ENCODE measurements at places on chromosomes 2 and 18. TPM values are rescaled to one million over a fixed set of nuclear protein-coding genes. Genes with fewer than 3 reads are reported as not detected.
A peak's percentile ranks its signal among the peaks of the same experiment; 100 is the strongest.

Gene RGPD3
- 0.45 TPM for total RNA-seq

Gene UCN
- total RNA-seq = 6.1 TPM

Gene UGT1A3
- not detected for total RNA-seq

Gene LRRTM4
- total RNA-seq = 0.97 TPM

Gene RAB31
- 94.0 TPM for total RNA-seq

Gene KCMF1
- total RNA-seq = 73.1 TPM

Gene STEAP3
- total RNA-seq = 5.9 TPM

Gene EFEMP1
- total RNA-seq = 81.7 TPM

Gene DNER
- 5.3 TPM for total RNA-seq

Gene SMYD1
- 4.2 TPM for total RNA-seq

Gene ANKRD30B
- total RNA-seq = not detected

Gene IHH
- total RNA-seq = not detected

Gene CD302
- 31.1 TPM for total RNA-seq

Gene ALPI
- total RNA-seq = not detected

Gene IGFBP2
- 188 TPM for total RNA-seq

- DNase-seq = no peak
Observed at GRCh38 chr2:7430869-7431641, 513.8 kb downstream of the RNF144A start.

DNA sequence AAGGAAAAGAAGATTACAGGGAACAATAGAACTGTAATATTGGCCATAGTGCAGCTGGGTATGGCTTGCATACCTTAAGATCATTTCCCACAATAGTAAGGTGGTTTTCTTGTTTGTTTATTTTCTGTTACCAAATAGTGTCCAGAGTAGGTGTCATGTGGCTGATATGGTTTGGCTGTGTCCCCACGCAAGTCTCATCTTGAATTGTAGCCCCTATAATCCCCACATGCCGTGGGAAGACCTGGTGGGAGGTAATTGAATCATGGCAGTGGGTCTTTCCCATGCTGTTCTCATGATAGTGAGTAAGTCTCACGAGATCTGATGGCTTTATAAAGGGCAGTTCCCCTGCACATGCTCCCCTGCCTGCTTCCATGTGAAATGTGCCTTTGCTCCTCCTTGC lies 190.1 kb downstream of the ICOS start:
- DNase-seq = no peak

GRCh38 chr2:36516136-36516870 lies 81.7 kb downstream of the FEZ2 start:
- no peak for DNase-seq

- no peak for DNase-seq
Observed at GRCh38 chr18:354003-354402, 86.2 kb upstream of the THOC1 start.

GRCh38 chr2:186852508-186852907 lies 3.5 kb upstream of the ZSWIM2 start:
- no peak for DNase-seq

DNA sequence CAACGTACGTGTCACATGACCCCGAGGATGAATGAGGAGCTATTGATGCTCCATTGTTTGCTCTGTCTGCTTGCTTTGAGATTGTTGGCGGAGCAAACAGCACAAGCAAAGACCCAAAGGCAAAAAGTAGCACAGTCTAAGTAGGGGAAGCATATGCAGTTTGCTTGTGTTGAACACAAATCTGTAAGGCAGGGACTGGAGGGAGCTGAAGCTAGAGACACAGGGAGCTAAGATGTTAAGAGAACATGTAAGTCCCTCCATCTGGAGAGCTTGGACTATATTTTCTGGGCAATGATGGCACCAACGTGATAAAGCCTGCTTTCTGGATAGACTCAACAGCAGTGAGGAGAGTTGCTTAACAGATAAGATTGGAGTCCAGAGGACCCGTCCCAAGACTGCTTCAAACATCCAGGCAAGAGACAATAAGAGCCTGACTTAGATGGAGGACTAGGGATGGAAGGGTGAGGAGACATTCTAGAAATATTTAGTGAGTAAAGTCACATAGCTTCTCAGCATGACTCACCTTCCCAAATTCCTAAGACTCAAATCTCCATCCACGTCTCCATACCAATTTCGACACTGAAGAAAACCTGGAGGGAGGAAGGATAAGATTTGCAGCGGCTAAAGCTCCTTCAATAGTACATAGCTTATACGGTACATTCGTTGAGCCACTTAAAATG lies 88.1 kb upstream of the KLF7 start:
- DNase-seq = no peak

DNA sequence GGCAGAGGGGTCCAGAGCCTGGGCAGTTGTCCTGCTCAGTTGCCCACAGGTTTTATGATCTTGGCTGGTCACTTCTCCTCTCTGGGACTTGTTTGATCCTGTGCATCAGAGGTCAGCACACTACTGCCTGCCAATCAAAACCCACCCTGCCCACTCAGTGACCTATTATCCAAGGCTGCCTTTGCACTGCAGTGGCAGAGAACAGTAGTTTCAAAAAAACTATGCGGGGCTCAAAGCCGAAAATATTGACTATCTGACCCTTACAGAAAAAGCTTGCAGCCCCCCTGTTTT lies 218.2 kb downstream of the CYP26B1 start:
- peak; percentile 66 for DNase-seq

DNA sequence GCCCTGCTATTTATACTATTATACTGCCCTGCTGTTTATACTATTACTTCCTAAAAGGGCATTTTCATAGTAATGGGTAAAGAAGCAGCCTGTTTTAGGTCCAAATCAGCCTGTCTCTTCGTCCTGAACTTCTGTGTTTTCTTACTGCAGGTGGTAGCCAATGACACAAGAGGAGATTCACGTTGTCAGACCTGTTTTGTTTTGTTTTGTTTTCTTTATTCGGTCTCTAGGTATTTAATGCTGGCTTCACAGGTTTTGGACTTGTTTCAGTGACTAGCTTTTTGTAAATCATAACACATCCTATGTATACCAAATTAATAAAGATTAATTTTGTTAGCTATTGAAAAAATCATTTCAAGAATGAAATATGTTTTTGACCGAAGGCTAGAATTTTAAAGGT lies 116.4 kb downstream of the MAP3K20 start:
- no peak for DNase-seq

- no peak for DNase-seq
Observed at GRCh38 chr2:20322527-20323300, 27.9 kb downstream of the PUM2 start.

DNA sequence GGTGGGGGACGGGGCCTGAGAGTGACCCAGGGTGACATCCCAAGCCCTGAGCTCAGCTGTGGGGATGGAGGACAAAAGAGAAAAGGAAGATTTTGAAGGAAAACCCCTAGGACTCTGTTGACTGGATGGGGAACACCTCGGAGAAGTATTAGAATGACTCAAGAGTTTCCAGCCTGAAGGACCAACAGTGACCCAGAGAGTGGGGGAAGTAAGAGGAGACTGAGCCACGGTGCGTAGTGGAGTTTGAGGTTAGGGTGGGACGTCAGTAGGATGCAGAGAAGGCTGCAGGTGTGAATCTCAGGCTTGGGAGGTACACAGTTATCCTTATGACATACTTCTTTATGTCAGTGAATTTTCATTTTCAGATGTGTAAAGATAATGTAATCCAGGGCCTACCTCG lies 119.5 kb downstream of the NCK2 start:
- no peak for DNase-seq

DNA sequence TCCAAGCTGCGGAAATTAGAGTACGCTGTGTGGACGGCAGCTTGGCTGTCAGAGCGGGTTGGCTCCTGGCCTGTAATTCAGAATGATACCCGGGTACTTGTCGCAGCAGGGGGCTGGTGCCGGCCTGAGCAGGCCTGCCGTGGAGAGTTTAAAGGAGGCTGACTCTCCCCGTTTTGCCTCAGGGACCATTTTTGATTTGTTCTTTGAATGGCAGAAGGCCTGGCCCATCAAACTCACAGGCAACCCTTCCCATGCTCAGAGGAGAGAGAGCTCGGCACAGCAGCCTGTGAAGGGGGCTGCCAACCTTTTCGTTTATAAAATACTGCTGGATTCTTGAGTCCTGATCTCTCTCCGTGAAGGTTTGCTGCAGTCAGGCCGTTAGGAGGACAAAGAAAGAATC lies 151.3 kb downstream of the KLHL29 start:
- no peak for DNase-seq

DNA sequence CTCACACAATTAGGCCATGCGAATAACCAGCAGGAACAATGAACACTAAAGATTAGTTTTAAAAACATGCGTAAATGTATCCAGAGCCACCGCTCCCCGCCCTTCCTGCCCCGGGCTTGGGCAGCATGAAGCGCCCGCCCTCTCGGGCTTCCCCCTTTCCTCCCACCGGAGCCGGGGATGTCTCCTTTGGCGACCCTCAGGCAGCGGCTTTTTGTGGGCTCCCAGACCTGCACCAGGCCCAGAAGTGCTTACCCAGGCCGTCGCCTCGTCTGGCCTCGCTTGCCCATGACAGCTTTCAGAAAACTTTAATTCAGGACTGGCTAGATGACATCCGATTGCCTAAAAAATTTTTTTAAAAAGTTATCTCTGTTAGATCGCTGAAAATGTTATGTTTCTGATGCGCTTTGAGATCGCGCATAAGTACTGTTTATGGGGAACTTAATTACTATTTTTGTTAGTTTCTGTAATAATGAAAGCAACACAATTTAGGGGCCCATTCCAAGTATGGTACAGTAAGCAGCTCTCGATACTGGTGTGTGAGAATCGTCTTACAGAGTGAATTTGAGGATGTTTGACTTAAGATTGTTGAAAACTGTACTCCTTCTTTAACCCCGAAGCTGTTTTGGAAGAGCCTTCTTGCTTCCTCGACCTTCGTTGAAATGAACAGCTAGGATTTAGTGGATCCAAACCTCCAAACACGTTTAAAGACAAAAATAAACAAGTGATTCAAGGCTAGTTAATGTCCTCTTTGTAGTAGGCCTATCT lies 1.1 kb downstream of the MAP3K20 start:
- no peak for DNase-seq

DNA sequence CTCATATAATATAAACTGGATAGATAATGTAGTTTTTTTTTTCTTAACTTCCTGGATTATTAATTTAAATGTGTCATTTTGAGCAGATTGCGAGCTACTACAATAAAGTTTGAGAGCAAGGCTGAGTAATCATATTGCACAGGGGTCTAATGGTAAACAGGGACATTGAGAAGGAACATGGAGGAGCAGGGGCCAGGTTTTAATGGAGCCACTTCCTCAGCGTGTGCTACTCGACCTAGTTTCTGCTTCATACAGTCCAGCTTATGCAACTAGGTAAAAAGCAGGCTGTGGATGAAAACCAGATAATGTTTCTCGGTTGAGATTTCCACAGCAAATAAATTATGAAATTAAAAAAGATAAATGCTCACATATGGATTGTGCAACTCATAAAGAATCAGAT lies 1915.7 kb upstream of the CELF4 start:
- no peak for DNase-seq

GRCh38 chr2:139214801-139215200 lies 434.6 kb upstream of the NXPH2 start:
- no peak for DNase-seq

- DNase-seq = no peak
Observed at GRCh38 chr18:79924814-79925731, 26.4 kb downstream of the SLC66A2 start.

- no peak for DNase-seq
Observed at GRCh38 chr2:156339110-156339847, 6.8 kb upstream of the NR4A2 start.

- no peak for DNase-seq
Observed at GRCh38 chr2:96929245-96929925, 57.0 kb downstream of the FAM178B start.

DNA sequence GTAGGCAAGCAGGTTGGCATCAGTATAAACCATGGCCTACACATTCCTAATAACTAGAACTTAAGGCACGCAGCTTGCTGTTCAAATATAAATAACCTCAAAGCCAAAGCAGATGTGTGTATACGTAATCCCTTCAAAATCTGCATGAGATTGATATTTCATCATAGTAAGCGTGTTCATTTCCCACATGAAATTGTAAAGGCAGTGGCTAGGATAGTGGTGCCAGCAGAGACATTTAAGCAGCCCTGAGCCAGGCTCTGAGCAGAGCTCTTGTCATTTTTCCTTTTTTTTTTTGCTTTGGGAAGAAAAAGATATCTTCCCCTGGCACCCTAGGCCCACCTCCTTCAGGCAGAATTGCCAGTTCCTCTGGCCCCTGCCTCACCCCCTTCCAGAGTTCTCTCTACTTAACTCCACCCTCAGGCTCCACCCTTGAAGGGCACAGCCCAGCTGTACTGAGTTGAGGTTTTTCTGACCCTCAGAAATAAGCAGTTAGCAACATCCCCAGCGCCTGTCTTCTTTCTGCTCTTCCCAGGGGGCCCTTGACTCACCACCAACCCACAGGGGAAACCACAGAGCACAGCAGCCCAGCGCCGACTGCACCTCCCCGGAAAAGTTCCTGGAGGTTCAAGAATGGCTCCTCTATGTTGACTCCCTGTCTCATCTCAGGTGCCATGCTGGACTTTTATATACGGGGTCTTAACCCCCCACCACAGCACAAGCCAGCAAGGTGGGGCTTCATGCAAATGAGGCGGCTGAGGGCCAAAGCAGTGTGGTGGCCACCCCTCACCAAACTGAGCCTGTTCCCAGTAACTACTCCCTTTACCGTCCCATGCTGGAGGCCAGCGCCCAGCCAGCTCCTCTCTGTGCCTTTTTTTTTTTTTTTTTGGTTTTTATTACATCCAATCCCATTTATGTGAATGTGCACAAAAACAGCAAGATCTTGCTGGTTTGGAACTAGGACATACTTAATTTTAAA lies 84.7 kb downstream of the EHD3 start:
- no peak for DNase-seq

GRCh38 chr2:20618468-20618885 lies 32.4 kb downstream of the HS1BP3 start:
- DNase-seq = no peak

DNA sequence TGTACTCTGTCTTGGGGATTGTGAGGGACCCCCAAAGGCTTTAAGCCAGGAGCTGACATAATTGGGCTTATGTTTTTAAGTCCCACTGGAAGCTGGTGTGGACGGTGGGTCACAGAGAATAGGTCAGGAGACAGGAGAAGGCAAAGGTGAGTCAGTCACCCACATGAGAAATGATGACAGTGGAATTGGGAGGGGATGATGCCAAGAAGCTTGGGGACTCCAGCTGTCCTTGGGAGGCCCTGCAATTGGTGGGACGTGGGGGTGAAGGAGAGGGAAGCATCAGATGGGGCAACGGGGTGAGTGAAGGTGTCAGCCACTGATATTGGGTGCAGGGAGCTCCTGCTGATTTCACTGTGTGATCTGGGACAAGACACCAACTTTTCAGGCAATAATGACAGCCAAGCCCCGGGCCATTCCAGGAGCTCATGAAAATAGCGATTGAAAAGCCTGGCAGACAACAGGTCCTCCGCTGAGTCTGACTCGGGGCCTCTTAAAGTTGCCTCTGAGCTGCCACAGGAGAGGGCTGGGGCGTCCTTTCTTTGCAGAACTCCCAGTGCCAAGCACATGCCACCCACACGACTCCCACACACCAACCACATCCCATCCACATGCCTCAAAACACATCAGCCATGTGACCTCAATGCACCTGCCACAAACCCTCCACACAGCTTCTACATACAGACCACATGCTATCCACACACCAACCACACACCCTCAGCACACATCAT lies 13.4 kb downstream of the TNS1 start:
- DNase-seq = no peak

GRCh38 chr2:228630786-228631185 lies 449.3 kb upstream of the SPHKAP start:
- no peak for DNase-seq
